Immature natural killer cell (primary cell): ENCODE measurements at places on chromosomes 6 and 20.

GRCh38 chr20:41540459-41540858 lies 77.7 kb downstream of the CHD6 start:
- no peak for DNase-seq

DNA sequence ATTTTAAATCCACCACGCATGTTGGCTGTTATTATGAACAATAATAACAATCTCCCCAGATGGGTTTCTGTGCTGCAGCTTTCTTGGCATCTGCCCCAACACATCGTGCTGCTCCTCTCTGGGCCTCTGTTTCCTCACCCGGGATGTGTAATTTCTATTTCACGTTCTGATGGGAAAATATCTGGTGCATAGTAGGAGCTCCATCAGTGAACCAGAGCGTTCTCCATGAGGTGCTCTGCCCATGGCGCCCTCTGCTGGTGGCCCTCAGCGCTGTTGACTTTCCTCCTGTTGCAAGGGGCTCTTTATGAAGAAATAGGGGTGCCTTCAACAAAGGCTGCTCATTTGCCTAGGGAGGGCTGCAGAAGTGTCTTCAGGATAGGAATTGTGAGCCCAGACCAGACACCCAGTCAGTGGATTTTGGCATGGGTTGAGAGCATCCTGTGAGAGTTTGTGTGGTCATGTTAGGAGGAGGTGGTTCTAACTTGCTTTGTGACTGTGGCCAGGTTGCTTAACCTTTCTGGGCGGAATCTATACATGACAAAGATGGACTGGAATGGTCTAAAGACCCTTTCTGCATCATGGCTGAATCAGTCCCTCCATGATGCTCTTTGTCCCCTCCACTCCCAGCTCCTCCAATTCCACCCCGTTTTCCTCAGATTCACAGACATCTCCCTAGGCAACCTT lies 8.1 kb downstream of the SCRT2 start:
- DNase-seq = peak; percentile 31

DNA sequence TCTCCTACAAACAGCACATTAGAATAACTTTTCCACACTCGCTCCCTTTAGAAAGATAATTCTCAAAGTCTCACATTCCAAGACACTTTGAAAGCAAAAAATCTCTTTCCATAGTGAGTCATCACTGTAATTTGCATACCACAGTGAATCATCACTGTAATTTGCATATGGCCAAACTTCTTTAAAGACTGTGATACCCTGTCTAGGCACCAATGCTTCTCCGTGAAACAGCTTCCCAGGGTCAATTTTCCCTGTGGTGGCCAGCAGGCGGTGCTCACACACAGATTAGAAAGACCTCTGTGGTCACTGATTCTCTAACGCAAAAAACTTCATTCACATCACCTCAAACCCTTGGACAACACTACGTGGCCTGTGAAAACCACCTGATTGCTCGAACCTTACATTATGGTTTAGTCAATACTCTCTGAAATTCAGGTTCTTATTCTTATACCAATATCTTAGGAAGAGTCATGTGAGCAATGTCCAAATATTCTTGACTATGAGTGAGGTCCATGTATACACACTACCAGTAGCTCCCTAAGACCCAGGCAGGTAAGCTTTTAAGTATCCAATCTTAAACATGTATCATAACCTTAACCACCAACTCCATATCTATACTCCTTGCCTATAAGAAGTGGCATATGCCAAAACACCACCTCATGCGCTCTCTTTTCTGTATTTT lies 78.5 kb upstream of the PHACTR1 start:
- peak; percentile 1 for DNase-seq

DNA sequence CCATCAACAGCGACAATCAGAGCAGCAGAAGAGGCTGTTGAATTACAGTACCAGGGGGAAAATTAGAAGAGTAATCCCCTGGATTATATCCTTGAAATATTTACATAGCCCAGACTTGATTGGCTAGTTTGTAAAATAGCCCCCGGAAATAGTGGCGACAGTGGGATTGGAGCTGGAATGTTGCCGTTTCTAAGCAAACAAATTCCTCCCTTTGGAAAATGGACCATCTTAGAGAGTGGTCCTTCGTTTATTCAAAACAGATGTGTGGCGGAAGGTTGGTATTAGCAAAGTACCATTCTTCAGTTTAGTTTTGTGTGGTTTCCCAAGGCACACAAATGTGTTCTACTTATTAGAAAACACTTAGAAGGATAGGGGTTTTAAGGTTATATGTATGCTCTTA lies 4.5 kb upstream of the EPB41L2 start:
- no peak for DNase-seq

DNA sequence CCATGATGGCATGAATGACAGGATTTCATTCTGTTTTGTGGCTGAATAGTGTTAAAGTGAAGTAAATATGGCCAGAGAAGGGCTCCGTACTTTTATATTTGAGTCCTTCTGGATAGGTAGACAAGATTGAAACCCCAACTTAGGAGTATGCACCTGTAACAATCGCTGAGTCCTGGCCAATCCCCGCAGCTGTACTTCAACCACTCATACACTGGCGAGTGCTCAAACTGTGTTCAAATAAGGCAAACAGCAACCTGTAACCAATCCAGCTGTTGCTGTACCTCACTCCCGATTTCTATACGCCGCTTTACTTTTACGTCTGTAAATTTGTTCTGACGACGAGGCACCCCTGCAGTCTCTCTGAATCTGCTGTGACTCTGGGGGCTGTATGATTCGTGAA lies 6.7 kb downstream of the TTLL2 start:
- DNase-seq = no peak

DNA sequence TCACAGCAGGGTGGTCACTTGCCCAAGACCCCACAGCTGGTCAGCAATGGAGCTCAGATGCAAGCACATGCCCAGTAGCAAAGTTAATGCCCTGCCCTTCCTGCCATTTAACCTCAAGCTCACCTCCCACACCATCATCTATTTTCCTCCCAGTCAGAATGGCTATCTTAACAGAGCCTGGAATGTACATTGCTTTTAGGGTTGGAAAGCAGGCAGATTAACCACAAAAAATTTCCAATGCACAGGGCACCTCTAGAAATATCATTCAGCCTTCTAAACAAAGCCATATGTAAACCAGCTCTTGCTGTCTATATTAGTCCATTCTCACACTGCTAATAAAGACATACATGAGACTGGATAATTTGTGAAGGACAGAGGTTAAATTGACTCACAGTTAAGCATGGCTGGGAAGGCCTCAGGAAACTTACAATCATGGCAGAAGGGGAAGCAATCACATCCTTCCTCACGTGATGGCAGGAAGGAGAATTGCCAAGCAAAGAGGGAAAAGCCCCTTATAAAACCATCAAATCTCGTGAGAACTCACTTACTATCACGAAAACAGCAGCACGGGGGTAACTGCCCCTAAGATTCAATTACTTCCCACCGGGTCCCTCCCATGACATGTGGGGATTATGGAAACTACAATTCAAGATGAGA lies 106.9 kb downstream of the FYN start:
- no peak for DNase-seq
